ENCODE measurements at places on chromosomes 7 and 10.

DNA sequence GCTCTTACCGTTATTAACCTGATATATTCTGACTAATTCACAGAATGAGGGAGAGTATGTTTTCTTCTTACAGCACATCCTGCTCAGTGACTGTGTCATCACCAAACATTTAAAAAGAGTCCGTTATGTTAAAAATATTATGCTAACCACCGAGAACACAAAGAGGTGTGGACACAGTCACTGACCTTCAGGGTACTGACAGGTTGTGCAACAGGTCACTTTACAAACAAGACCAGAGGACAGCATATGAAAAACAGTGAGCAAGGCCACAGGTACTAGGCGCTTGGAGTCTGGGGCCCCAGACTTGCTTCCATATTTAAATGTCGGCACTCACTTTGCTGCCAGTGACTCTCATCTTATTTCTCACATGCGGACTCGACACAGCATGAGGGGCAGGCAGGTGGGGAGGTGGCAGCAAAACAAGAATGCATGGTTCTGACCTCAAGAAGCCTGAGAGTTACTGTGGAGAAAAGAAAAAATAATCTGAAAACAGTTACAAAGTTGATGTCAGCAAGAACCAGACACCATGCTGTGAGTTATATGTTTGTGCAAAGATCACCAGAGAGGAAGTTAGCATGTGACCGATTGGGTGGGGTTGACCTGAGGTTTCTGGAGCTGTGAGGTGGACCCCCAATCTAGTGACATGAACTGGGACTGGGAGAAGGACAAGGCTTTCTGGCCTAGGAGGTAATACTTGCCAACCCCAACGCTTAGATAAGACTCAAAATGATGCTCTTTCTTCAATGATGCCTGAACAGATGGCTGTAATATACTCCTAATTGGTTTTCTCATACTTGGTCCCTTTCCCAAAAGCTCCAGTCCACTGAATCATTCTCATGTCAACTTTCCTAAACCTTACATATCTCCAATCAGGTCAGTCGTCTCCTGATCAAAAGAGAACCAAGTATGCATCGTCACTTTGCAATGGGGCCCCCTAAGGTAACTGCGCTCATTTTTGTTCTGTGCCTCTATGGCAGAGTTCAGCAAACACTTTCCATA is 102.4 kb downstream of the HIPK2 start:
- DNase-seq, result no peak

DNA sequence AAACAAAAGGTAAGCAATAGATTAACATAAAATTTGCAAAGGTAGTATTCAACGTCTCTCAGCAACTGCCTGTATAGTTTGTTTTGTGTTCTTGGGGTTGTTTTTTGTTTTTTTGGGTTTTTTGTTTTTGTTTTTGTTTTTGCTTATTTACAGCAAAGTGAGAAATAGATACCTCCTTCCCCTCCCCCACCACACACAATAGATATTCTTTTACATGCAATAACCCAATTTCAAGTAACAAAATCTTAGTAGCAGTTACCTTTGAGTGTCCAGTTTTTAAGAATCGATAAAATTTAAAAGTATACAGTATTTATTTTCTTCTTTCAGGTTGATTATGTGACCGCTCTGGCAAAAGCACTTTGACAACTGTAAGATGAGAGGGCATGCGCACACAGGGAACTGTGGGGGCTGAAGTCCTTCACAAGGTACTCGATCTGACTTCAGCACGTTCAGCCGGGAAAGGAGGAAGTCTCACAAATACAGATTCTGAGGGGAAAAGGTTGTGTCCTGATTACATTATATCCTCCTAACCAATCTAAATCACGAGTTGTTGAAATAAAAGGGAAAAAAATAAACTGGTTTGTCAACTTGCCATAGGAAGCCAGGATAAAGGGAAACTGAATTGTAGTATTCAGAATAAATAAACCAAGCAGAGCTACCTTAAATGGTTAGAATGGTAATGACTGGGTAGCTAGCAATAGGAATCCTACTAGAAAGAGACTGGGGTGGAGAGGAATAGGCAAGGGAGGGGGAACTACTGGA is 47.8 kb downstream of the CPEB3 start:
- peak; percentile 50 for DNase-seq

GRCh38 chr10:4844864-4845263 is 18.9 kb downstream of the AKR1E2 start:
- DNase-seq, result no peak

GRCh38 chr7:44396931-44397545 is 71.6 kb upstream of the CAMK2B start:
- DNase-seq, result no peak

DNA sequence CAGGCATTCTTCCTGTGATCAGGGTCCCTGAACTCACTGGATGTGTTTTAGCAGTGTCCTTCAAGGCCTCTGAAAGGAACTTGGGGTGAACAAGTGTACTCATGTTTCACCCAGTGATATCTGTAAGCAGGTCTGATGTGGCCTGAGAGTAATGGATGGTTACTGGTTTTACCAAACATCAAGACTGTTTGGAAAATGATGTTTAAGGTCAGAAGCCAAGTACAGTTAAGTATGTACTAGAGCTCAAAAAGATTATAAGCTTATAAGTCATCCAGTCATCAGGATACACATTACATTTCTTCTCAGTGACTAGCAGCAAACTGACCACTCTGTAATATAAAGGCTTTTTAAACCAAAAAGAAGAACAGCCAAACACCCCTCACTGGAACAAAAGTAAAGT is 79.8 kb upstream of the PTN start:
- no peak for DNase-seq

GRCh38 chr10:113617086-113617485 is 46.8 kb downstream of the NRAP start:
- no peak for DNase-seq

- no peak for DNase-seq
These were observed 30.7 kb downstream of the RTKN2 start for GRCh38 chr10:62237966-62238365.

GRCh38 chr10:119511828-119512515 is 30.5 kb downstream of the RGS10 start:
- DNase-seq, result no peak

DNA sequence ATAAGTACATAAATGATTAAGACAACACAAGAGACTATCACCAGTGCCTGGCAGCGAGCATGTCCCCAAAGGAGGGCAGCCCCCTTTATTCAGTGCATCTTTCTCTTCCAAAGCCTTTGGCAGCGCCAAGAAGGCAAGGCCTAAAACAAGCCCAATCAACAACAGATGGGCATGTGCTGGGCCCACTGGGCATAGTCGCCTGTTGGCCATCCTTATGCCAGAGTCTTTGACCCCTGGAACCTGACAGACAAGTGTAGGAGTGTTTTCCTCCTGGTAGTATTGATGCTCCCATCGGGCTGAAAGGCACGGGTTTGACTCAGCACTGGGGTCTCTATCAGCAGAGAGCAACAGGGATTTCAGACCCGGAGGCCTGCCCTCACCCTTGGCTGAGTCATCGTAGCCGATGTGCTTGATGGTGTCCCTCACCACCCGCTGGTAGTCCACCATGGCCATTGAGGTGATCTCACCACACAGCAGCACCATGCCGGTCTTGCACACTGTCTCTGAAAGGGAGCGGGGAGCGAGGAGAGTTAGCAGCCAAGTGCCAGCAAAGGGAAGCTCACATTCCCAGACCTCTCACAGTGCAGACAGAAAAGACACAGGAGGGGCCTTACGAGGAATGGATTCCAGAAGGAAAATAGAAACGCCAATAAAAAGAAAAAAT is 5.8 kb downstream of the MAT1A start:
- no peak for DNase-seq

DNA sequence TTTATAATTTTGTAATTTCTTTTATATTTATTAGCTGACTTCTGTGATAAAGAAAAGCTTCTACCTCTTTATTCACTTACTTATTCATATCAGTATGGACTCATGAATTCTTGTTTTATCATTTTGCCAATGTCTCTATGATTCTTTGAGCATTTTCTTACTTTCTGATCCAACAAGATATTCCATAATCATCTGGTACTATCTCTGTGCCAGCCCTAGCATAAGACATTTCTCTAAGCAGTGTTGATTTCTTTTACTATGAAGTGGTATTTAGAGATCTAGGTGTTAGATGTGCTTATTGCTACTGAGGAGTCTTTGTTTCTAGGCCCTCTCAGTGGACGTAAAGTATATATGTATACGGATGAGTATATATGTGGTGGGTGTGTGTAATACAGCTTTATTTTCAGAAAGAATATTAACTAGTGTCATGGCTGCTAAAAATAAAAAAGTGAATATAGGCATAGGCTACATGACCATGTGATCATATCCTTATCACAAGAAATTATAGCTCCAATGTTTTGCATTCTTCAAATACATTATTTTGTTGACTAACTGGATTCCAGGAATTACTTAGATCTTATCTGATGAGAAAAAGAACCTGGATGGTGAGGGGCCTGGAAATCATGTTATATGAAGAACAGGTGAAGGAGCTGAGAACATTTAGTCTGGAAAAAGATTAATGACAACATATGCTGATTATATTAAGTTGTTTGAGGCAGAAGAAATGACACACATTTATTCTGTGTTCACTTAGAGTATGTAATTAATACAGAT is 13.1 kb downstream of the PHTF2 start:
- no peak for DNase-seq

- no peak for DNase-seq
These were observed 1.5 kb downstream of the MKX start for GRCh38 chr10:27743877-27744801.

GRCh38 chr7:95822717-95823116 is 50.4 kb downstream of the DYNC1I1 start:
- no peak for DNase-seq

GRCh38 chr7:155799514-155799913 is 12.7 kb downstream of the SHH start:
- DNase-seq, result no peak

- no peak for DNase-seq
These were observed 18.6 kb downstream of the MINDY3 start for GRCh38 chr10:15841696-15842095.

DNA sequence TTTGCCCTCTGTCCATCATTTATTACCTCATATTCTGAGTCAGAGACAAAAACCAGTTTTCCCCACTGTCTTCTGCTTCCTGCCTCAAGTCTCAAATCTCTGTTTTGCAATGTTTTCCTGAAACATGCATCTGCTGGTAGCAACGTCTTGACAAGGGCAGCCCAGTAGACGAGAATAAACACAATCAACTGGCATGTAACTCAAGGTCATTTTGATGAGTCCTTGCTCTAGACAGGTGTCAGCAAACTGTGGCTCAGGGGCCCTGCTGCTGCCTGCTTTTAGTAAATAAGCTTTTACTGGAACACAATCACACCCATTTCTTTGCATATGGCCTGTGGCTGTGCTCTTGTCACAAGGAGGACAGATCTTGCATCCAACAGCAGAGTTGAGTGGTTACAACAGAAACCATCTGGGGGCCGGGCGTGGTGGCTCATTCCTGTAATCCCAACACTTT is 59.8 kb downstream of the ITIH5 start:
- DNase-seq, result no peak

DNA sequence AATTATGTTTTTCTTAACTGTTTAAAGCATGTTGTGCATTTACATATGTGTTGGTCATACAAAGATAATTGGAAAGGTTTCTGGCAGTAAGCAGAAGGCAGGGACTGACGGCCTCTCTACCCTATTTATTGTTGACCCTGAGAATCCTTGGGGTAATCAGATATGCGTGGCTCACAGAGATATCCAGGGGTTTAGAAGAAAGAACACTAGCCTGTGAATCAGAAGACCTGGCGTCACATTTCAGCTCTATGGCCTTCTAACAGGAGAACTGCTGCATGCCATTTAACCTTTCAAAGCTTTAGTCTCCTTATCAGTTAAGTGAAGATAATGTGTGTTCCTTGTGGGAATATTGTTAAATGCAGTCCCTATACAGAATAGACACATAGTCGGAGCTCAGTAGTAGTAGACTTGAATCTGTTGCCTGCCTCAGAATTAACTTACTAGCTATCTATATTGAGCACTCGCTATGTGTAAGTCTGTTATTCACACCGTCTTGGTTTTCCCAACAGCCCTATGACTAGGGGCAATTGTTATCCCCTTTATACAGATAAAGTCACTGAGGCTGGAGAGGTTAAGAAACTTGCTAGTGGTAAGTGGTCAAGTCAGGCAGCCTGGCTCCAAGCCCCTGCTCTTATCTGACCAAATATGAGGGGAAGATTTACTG is 129.6 kb upstream of the ANKRD1 start:
- no peak for DNase-seq

- no peak for DNase-seq
These were observed 32.2 kb upstream of the EXOC6 start for GRCh38 chr10:92816091-92816531.

DNA sequence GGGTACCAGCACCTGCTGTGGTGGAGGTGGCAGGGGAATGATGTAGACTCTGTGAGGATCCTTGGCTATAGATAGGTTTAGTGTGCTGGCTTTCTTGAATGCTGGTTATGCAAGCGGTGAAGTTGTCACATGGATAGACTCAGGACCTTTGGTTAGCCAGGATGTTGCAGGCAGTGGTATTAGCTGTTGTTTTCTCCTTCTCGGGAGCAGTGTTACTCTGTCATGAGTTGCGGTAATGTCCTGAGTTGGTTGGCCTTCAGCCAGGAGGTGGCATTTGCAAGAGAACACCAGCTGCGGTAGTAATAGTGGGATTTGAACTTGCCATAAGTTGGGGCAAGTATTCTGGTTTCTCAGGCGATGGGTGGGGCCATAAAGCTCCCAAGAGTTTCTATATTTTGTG is 10.8 kb downstream of the AGK start:
- DNase-seq, result no peak

DNA sequence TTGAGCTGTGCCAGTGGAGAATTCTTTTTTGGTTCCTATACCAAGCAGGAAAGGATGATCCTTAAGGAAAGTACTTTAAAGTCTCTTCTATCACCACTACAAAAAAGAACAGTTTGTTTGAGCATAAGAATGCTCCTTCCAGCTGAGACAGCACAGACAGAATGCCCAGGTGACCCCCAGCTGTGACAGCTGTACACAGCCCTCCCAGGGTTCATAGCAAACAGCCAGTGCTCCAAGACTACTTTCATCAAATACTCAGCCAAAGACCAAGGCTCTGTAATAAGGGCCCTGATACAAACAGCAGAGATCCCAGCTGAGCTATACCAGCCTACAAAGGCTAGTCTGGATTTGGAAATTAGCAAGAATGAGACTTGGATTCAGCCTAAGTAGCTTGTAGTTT is 65.7 kb downstream of the NXPH1 start:
- DNase-seq, result no peak

- DNase-seq, result no peak
These were observed 31.6 kb upstream of the TMEM72 start for GRCh38 chr10:44879531-44879899.

DNA sequence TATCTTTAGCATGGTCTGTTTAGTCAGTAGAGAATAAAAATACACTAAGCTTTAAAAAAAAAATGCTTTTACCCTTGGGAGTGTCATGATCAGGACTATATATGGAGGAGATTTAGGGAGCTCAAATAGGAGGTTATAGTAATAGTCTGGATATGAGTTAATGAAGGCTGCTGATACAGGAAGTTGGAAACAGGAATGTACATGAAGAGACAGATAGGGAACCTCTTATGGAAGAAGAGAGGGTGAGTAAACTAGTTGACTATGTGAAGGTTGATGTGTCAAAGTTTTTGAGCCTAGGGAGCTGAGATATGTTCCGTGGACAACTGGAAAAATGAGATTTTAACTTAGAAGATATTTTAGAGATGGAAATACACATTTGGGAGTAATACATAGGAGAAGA is 472.0 kb upstream of the FZD8 start:
- DNase-seq, result no peak
